Bronchial epithelial cell (primary cell): ENCODE measurements at places on chromosomes 2 and 18.

DNA sequence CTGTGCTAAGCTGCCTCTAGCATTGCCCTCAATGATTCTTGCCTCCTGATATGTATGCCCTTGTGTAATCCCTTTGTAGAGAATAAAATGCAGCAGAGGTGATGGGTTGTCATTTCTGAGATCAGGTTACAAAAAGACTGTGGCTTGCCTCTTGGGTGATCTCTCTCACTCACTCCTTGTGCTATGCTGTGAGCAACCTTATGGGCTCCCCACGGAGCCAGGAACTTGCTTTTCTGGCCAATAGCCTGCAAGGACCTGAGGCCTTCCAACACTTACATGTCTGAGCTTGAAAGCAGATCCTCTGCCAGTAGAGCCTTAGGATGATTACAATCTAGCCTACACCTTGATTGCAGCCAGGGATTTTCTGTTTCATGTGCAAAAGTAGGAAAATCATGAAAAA lies 123.1 kb upstream of the XIRP2 start:
- DNase-seq, result peak; percentile 50

DNA sequence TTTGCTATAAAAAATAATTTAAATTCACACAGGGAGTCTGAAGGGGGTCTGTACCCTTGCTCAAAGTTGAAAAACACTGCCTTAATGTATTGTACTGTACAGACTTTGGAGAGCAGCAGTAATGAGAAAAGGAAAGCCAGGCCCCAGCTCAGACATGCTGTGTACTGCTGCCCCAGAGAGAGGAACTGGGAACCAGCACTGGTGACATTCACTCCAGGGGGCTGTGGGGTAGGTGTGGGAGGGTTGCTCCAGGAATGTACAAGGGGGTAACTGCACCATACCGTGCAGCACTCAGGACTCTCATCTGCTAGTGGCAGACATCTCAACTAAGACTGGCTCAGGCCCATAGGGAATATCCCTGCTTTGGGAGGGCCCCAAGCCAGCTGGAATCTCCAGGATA lies 146.0 kb upstream of the RMP24 start:
- DNase-seq, result no peak

GRCh38 chr2:217076657-217077232 lies 216.9 kb upstream of the TNP1 start:
- DNase-seq, result no peak

- DNase-seq, result no peak
These were observed 566.1 kb downstream of the TMEM182 start for GRCh38 chr2:103327966-103328365.

- DNase-seq, result peak; percentile 84
These were observed 45.1 kb upstream of the SERTAD2 start for GRCh38 chr2:64698668-64699444.

- DNase-seq, result no peak
These were observed 346 bp upstream of the VRK2 start for GRCh38 chr2:58046335-58046584.

- peak; percentile 49 for DNase-seq
These were observed 23.9 kb downstream of the COL4A3 start for GRCh38 chr2:227188292-227188691.

DNA sequence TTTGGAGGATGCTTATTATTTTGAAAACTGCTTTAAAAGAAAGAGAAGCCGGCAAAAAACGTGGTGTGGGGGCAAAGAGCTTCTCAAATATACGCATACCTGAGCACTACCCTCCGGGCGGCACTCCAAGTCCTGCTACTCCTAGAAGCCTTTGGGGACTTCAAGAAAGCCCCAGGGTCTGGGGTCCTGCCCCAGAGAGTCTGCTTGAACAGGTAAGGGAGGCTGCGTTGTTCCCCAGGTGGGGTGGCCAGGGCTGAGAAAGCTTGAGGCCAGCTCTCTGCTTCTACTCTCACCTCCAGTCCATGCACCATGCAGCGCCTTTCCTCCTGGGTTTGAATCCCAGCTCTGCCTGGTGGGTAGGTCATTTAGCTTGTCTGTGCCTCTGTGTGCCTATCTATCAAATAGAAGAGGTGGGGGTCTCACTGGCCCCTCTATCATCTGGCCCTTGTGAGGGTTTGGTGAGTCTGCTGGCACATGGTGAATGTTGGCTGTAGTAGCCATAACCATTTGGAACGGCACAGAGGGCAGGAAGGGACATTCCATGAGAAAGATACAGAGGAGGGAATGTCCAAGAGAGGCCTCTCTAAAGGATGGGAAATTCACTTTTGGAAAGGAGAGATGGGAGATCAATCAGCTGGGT lies 19.5 kb downstream of the MALL start:
- no peak for DNase-seq

GRCh38 chr2:226256237-226256636 lies 543.4 kb downstream of the IRS1 start:
- DNase-seq, result peak; percentile 90

GRCh38 chr2:70775141-70775540 lies 7.1 kb upstream of the ADD2 start:
- DNase-seq, result no peak

DNA sequence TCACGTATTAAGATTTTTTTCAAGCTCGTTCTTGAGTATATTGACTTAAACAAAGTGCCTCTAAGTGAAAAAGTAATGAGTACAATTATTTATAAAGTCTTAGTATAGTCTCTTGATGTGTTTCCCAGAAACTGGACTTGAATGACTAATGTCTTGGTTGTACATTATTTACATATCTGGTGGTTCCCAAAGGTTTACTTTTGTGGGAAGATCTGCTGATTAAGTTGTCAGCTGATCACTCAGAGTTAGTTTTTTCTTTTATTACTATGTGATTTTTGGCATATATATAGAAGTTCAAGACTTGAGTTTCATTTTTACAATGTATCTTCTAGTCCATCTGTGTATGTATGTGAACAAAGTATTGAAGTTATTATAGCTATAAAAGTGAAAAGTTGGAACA lies 29.5 kb downstream of the RNF144A start:
- DNase-seq, result peak; percentile 67

- DNase-seq, result no peak
These were observed 574.5 kb upstream of the ZEB2 start for GRCh38 chr2:145094370-145094769.

- DNase-seq, result no peak
These were observed 239.9 kb downstream of the MTX2 start for GRCh38 chr2:176508984-176509740.

GRCh38 chr18:55605733-55606338 lies 17.8 kb upstream of the TCF4 start:
- DNase-seq, result no peak

DNA sequence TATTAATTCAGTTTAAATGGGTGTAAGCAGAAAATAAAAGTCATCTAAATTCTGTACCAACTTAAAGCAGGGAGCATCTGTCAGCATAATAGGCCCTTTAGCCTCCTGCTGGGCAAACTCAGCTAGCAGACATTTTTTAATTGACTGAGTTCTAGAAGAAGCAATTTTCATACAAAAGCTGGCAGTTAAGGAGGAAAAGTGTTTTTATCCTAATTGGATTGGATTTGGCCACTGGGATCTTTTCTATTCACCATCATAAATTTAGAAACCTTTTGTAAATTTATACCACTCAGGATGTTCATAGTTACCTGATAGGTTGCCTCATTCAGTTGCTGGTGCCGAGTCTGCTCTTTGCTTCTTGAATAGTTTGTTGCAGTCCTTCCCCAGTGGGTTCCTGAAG lies 262.7 kb upstream of the FSIP2 start:
- no peak for DNase-seq

- no peak for DNase-seq
These were observed 67.9 kb downstream of the MYL12B start for GRCh38 chr18:3329872-3330271.

GRCh38 chr2:179238027-179238426 lies 26.6 kb downstream of the SESTD1 start:
- peak; percentile 25 for DNase-seq

GRCh38 chr18:71583252-71583651 lies 960.9 kb downstream of the CBLN2 start:
- DNase-seq, result no peak

- DNase-seq, result no peak
These were observed 12.8 kb downstream of the PXDN start for GRCh38 chr2:1731447-1731962.

DNA sequence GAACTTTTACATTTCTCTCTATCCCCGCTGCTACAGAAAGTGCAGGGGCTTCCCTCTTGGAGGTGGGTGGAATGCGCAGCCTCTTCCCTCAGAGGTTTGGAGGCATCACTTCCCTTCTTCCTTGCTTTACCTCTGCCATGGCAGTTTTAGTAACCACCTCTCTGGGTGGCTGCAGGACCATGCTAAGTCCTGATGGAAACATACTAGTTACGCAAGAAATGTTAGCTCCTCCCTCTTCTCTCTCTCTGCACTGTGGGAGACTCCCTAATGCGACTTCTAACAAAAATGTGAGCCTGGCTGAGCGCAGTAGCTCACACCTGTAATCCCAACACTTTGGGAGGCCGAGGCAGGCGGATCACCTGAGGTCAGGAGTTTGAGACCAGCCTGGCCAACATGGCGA lies 116.8 kb upstream of the RAB6C start:
- DNase-seq, result no peak

DNA sequence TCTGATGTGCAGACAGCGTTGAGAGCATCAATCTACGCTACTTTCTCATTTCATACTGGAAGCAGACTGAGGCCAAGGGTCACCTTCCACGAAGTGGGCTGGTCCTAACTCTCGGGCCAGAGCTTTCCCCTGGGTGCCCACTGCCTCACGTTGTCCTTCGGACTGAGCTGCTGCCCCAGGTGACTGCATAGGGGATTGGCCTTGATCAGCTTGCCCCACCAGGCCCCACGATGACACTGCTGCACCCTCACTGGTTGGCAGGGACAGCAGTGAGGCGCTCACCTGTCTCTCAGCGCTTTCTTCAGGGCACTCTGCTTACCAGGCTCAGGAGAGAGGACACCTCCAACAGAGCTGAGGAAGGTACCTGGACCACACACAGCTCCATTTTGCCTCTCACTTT lies 47.3 kb downstream of the CABLES1 start:
- no peak for DNase-seq

GRCh38 chr2:172597176-172597842 lies 41.4 kb downstream of the PDK1 start:
- no peak for DNase-seq

DNA sequence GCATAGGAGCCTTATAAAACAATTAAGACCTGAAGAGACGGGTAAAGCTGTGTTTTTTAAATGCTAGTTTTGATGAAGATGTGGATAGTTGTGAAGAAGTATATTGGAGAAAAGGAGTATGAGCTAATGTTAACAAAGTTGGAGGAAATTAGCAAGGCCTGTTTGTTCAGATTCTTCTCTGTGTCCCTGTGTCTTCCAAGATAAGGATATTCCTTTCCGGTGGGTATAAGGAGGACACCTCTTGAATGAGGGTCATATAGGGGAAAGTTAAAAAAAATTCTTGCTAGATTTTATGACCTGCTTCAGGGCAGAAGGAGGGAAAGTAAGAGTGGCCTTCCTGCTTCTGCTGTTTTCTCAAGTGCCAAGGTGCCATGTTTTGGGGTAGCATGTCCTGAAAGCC lies 59.0 kb downstream of the CCDC68 start:
- DNase-seq, result no peak

- no peak for DNase-seq
These were observed 9.9 kb downstream of the NABP1 start for GRCh38 chr2:191687867-191688266.

- no peak for DNase-seq
These were observed 192.6 kb upstream of the MYT1L start for GRCh38 chr2:2523461-2524347.

- DNase-seq, result no peak
These were observed 190.0 kb upstream of the KYNU start for GRCh38 chr2:142687509-142687908.

DNA sequence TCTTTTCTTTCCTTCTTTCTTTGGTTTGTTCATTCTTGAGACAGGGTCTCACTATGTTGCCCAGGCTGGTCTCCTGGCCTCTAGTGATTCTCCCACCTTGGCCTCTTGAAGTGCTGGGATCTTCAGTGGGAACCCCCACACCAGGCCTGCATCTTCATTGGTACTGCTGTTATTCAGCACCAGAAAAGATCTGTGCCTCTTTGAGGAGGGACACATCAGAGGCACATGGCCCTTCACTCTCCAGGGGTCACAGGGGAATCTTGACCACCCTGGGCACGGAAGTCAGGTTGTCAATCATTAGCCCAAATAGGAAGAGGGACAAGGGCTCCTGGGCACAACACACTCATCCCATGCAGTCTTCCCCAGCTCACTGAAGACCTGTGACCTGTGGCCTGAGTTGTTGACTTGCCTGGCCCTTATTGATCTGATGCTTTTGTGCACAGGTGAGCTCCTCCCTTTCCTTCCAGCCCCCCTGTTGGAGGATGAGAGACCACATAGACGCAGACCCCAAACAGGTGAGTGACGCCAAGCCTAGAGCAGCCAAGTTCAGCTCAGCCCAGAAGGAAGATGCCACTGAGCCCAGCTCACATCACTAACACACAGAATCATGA lies 33.0 kb upstream of the ODC1 start:
- DNase-seq, result no peak

- no peak for DNase-seq
These were observed 7.9 kb upstream of the COLEC11 start for GRCh38 chr2:3587021-3587420.

GRCh38 chr18:36066001-36066400 lies 1.4 kb downstream of the RPRD1A start:
- DNase-seq, result peak; percentile 8

- DNase-seq, result no peak
These were observed 159.9 kb downstream of the PDE1A start for GRCh38 chr2:182266909-182267308.

DNA sequence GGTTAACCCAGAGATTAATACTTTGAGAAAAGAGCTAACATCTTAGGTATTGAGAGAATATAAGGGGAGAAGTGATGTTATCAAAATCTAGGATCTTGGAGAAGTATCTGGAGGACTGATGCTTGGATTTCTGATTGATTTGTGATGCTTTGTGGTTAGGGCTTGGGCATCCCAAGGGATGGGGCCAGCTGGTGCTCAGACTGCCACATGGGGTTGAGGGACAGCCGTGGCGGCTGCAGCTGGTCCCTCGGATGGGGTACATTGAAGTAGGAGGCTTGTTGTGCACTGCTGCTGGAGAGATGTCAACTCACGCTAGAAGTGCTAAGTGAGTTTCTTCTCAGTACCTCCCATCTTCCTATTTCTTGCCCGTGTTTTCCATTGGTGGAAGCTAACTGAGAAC lies 22.4 kb downstream of the HRH4 start:
- DNase-seq, result no peak

DNA sequence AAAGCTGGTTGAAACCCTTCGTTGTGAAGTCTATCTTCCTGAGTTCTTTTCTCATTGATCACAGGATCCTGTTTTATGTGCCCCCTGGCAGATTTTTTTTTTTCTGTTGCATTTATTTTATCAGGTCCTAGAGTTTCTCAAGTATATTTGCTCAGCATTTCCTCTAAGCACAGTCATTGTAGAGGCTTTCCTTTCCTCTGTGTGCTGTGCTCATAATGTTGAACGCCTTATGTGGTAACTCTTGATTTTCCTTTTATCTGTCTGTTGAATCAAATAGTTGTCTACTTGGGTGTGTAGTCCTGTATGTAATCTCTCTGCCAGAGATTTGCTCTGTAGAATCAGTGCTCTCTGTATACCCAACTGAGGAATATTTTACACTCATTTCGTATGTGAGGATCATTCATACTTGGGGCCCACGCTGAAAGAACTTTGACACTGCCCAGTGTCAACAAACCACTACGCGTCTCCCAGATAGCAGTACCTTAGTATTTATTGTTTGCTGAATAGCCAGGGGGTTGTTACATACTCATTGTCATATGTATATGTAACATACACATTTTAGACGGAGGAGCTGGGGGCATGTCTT lies 118.2 kb downstream of the CTNNA2 start:
- peak; percentile 39 for DNase-seq
